ENCODE measurements at places on chromosomes 3 and 15.

DNA sequence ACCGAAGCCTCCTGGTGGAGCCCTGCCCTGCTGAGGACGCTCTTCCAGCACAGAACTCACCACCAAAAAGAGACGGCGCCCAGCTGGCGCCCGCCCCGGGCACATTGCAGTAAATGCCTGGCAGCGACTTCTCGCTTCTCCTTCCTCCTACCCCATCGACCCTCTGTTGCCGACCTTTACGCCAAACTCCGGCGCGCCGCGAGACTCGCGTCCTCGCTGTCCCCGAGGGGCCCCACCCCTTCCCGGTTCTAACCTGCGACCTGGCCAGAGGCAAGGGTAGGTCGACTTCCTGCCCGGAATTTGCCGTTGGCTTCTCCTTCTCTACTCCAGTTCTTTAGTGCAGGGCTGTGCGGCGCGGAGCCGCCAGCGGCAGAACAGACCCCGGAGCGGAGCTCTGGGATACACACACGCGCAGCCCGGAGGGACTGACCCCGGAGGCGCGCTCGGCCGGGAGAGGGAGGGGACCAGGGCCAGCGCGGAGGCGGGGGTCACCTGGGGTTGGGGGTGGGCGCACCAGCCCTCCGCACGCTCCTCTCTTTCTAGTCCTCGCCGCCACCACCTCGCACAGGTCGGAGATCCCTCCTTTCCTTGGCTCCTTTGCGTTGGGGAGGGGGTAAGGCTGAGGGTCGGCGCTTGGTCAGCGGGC is 226.6 kb upstream of the AZI2 start:
- peak; percentile 58 for DNase-seq

DNA sequence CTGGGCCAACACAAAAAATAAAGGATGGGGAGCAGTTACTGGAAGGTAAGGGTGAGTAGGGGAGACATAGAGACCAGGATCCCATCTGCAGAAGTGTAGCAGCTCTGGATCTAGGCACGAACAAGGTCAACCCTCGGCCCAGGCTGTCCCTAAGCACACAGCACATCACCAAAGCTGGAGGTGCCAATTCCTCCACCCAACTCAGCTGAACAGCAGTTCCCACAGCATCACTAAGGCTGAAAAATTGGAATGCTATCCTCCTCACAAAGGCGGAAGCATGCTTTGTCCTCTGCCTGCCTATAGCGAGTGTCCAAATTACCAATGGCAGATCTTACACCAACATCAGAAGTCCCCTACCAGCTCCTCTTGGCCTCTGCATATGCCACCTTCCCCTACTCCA is 33.9 kb downstream of the OSBPL10 start:
- DNase-seq: no peak

- no peak for DNase-seq
Observed at GRCh38 chr3:54527521-54527920, 400.3 kb downstream of the LRTM1 start.

- no peak for DNase-seq
Observed at GRCh38 chr3:38966811-38967692, 84.7 kb downstream of the SCN11A start.

- DNase-seq: peak; percentile 72
Observed at GRCh38 chr3:192570821-192571791, 156.2 kb downstream of the FGF12 start.

DNA sequence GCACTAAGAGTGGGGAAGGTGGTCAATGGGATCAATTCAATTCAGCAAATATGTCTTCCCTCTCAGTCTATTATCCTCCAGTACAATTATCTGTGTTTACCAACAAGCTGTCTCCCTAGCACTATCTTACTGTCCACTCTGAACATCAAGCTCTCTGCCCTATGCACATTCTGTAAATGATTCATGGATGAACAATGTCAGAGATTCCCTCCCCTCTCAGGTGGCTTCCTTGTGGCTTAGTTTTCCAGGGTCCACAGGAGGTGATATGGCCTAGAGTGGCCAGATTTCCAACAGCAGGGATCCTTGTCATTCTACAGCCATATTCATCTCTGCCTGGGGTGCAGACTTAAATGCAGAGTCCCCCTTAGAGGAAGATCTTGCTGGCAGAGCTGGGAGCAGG is 225.1 kb downstream of the UACA start:
- DNase-seq: no peak

DNA sequence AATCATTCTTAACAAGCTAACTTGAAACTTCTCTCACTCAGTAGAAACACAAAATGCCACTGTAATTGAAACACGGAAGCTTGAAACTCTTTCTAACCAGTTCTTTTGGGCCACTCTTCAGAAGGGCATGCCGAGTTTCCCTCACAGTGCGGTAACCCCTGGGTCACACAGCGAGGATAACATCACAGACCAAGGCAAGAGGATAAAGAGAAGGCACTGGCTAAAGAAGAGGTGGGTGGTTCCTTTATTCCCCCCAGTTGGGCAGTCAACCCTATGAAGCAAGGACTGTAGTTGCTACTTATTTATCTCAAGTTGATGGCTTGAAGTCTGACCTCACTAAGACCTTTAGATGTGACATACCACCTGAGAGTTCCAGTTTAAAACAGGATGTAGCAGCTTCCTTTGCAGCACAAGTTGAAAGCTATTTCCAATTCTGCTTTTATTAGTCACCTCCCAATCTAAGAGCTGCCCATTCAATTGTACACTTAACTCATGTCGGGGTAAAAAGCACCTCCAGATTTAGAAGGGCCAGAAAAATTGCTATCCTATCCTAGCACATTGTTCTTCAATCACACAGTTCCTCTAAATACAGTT is 272.4 kb downstream of the TIGIT start:
- no peak for DNase-seq

DNA sequence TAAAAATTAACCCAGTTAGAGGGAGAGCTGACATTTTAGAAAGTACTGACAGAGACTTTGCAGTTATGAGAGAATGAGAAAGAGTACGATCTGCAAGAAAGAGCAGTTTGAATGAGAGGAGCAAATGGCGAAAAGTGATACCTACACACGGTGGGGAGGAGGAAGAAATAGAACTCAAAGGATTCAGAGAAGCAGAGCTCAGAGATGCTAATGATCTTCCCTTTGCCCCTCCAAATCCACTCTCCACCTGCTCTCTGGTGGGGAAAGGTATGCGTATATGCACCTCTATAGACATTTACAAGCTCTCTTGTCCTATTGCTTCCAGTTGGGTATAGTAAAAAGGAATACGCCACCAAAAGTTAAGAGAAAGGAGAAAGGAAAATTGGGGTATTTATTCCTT is 123.3 kb upstream of the TTC14 start:
- DNase-seq: no peak
